LHCN-M2 (cell line): ENCODE measurements at places on chromosomes 6 and 20. TPM values are rescaled to one million over a fixed set of nuclear protein-coding genes. Genes with fewer than 3 reads are reported as not detected.

MAP7 gene
- total RNA-seq, result 0.06 TPM in 2 replicates

C20orf141 gene
- not detected in 2 replicates for total RNA-seq

PGBD1 gene
- 11.9 and 12.0 TPM in 2 replicates for total RNA-seq

BPIFB1 gene
- total RNA-seq, result not detected in 2 replicates

- DNase-seq, result peak; percentile 33
Observed at GRCh38 chr20:48789781-48790472, 37.9 kb downstream of the PREX1 start.

DNA sequence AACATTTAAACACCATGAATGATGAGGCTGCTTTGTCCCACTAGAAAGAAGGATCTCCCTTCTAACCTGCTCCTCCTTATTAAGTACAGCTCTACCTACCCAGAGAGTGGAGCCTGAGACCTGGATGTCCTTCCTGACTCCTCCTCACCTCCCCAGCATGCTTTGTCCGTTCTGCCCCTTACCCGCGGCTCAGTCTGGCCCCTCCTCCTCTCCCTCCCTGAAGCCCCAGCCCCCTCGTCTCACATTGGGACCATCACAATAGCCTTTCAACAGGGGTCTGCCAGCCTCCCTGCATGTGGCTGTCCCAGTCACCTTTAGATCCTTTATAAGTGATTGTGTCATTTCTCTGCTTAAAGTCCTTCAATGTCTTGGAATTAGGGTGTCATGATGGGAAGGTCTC lies 72.5 kb downstream of the DZANK1 start:
- DNase-seq, result no peak

- DNase-seq, result no peak
Observed at GRCh38 chr6:161401587-161402309, 127.9 kb upstream of the AGPAT4 start.

DNA sequence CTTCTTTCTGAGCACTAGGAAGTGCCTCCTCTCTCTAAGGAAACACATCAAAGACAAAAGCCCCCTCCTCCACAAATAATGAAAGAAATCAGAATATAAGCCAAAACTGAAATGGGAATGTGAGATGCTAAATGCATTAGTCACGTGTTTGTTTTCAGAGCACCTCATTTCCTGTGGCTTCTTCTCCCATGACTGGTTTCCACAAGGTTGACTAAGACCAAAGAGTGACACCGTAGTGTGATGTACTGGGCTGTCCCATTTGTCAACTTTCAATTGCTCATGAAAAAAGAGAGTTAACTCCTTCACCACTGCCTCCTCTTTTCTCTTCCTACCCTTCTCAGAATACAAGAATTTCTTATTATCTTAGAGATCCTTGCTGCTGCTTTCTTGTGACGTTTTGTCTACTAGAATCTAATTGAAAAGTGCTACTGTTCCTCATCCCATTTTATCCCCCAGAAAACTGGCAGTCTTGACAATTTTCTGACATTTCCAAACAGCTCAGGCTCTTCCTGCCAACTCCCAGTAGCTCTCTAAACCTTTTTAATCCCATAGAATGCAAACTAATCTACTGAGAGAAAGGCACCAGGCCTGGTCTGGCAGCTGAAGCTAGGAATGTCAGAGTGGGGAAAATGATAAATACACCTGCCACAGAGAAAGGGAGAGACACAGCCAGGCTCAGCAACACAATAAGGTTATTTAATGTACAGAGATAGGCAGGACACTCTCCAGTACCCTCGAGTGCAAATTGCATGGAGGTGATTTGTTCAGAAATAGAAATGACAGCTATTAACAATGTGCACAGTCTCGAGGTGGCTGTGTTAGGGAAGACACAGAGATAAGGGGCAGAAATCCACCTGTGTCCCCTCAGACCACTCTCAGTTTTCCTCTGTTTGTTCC lies 671.7 kb upstream of the NRSN1 start:
- peak; percentile 20 for DNase-seq

- DNase-seq, result peak; percentile 32
Observed at GRCh38 chr6:37612475-37612874, 85.2 kb downstream of the MDGA1 start.

- DNase-seq, result no peak
Observed at GRCh38 chr20:58201616-58202015, 26.8 kb downstream of the ANKRD60 start.

- DNase-seq, result no peak
Observed at GRCh38 chr6:140345935-140346334, 971.5 kb upstream of the CITED2 start.

DNA sequence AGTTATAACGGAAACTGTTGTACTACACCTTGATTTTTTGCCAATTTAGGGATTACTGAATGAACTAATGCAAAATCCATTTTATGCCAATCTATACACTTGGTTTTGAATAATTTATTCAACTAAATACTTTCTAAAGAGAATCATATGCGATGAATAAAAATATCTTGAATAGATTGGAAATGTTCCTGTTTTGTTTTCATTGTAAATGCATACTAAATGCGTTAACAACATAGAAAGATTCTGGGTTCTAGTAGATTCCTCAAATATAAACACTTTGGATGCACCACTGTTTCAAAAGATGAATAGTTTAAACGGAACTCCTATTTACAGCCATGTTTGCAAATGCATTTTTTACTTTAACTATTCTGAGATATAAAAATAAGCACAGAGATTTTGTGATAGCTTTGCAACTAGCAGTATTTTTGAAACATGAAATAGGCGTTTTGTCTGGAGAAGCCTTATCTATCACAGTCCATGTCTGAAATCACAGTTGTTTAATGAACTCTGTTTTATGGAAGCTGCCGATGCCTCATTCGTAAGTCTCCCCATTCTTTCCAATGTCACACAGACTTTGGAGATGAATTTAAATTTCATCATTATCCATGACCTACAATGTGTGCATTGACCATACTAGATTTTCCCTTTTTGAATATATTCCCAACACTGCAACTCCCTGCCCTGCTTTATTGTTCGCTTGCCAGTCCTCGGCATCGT lies 277.7 kb upstream of the QKI start:
- no peak for DNase-seq

DNA sequence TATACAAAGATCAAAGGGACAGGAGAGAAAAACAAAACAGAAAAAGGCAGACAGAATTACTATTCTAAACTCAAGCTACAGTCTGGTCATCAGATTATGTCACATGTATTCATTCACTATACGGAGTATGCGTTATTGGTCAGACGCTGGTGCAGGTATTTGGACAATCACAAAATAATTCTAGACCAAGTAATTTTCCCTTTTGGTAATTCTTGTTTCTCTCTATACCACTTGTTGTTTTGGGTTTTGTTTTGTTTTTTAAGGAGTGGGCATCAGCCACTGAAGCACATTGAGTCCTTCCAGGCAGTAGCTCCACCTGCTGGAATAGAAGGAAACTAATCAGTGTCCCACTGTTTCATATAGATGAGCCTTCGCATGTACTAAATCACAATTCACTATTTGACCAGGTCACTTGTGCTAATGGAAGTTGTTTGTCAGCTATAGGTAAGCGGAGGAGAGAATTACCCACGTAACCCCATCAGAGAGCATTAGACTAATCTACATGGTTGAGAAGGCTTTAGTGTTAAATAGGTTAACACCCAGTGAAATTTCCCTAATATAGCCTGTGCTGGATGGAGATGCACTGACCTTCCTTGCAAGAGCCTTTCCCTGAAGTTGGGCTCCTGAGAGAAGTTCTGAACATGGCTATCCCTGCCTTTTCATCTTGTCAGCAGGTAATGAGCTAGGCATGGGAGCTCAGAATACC lies 77.9 kb downstream of the TNFAIP3 start:
- peak; percentile 32 for DNase-seq

GRCh38 chr6:54681987-54682386 lies 164.6 kb upstream of the FAM83B start:
- DNase-seq, result peak; percentile 93

DNA sequence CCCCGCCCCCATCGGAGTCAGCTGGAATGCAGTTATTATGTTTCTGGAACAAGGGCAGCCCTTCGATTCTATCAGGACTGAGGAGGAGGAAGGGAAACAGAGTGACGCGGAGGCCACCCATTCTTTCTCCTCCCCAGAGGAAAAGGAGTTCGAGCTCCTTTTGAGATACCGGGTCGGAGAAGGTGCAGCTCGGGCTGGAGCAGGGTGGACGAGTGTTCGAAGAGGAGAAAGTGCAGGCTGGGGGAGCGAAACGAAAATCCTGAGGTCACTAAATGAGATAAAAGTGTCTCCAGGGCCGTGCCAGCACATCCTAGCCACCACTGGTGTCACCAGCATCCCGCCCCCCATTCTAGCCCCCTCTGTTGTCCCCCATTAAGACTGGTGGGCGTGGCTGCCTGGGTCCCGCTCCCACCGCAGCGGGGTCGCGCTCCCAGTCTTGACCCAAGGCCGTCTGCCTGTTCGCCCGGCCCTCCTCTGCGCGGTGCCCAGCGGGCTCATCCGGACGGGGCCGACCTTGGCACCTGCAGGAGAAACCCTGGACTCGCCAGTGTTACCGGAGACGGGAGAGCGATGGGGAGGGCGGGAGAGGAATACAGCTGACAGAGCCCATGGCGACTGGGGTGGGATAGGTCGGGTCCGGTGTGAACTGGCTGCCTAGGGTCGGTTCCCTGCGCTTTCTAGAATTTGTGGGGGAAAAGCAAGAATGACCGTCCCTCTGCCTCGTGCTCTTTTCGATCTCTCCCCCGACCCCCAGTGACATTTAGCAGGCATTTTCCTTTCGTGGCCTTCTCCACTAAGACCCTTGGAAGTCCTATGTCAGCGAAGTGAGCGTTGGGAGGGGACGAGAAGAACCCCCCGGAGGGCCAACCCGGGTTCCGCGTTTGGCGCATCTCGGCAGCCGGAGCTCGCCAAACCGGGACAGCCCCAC lies 16.2 kb downstream of the FOXA2 start:
- no peak for DNase-seq

DNA sequence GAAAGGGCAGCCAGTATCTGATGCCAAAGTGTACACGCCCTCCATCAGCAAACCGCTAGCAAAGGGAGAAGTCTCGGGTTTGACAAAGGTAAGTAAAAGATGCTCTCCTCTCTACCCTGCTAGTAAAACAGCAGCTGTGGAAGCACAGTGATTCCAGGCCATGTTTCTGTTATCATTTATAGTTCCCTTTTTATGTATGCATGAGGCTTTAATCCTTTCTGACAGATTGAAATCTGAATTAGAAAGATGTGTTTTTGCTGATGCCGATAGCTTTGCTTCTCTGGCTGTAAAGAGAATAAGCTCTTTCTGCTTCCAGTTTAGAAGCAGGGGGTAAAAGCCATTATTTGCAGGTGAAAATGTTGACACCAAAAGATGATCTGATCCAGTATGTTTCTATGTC lies 392.4 kb upstream of the SOX4 start:
- DNase-seq, result no peak
